GM13977 (cell line): ENCODE measurements at places on chromosomes 16 and 17.

DNA sequence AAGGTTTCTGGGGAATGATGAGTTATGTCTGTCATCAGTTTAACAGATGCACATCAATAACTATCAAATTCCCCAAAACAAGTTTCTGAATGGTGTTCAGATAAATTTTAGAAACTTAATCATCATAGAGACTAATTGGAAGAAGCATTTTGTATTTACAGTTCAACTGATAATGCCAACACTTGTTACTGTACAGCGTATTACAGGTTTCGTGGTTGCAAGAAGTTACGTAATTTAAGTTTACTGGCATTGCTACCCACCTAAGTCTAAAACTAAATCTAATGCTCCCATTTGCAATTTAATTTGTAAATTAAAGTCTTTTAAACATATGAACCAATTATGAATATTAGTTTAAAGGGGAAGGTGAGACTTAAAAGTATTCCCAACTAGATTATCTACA lies 3.0 kb downstream of the SRSF1 start:
- DNase-seq: no peak

- DNase-seq: no peak
Observed at GRCh38 chr16:14307059-14307526, 236.0 kb downstream of the MRTFB start.

DNA sequence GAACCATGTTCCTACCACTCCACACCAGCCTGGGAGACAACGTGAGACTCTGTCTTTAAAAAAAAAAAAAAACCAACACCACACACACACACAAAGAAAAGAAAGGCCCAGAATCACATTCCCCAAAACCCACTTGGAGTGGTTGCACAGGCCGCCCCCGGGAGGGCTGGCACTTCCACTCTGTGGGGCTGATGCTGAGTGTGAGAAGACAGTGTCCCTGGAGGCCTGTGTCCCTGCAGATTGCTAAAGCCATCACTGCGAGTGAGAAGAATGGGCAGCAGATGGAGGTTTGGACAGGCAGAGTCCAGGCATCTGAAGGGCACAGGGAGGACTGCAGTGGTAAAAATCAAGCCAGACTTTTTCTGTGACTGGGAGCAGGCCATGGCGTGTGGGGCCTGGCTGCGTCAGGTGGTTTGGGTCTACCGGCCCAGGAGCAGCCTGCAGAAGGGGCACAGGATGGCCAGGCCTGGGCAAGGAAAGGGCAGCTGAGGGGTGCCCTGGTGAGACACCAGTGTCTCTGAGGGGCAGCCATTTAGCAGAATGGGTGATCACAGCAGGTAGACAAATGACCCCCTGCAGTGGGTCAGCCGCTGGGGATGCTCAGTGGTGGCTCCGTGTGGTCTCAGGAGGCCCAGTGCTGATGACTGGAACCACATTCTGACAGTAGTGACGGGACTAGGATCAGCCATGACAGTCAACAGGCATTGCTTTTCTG lies 13.1 kb downstream of the CTRB2 start:
- DNase-seq: no peak

GRCh38 chr16:69865701-69866100 lies 85.4 kb upstream of the CLEC18A start:
- DNase-seq: no peak

DNA sequence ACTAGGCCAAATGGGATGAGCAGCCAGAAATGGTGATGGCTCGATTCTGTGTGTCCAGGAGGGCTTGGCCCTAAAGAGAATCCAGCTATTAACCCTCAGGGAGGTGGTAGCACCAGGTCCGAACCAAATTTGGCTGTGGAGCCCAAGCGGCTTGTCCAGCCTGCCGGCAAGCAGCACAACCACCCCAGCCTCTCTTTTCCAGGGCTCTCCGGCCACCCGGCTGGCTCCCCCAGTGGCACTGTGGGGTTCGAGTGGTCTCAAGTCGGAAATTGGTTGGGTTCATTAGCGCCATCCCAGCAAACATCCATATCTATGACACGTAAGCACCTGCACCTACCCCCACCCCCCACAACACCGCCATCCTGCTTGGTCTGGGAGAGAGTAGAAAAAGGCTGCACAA lies 35.4 kb downstream of the PLCD3 start:
- DNase-seq: no peak

DNA sequence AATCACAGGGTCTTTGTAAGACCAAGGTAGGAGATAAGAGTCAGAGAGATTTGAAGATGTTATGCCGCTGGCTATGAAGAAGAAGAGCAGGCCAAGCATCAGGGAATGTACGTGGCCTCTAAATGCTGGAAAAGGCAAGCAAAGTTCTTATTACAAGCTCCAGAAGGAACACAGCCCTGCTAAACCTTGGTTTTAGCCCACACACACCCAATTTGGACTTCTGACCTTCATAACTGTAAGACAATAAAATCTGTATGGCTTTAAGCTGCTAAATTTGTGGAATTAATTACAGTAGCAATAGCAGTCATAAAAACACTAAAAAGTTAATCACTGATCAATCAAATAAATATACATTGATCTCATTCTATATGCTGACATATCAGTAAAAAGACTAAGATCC lies 6.0 kb downstream of the TMEM170A start:
- no peak for DNase-seq

- no peak for DNase-seq
Observed at GRCh38 chr16:88208112-88208511, 174.6 kb upstream of the ZNF469 start.
